Activated naive CD8-positive, alpha-beta T cell treated with anti-CD3 and anti-CD28 coated beads, Interleukin-2, amount 10 ng/mL, durations not matched to agents 7 days and 5 days (primary cell): ENCODE measurements at places on chromosomes 12 and 14. TPM values are rescaled to one million over a fixed set of nuclear protein-coding genes. Genes with fewer than 3 reads are reported as not detected.

- no peak for DNase-seq
Measured at GRCh38 chr14:24198814-24199524, 3.7 kb upstream of the TM9SF1 start.

GRCh38 chr14:102239231-102239630, 65.7 kb downstream of the MOK start:
- no peak for DNase-seq

- no peak for DNase-seq
Measured at GRCh38 chr12:100069795-100070194, 72.9 kb downstream of the BLTP3B start.

DNA sequence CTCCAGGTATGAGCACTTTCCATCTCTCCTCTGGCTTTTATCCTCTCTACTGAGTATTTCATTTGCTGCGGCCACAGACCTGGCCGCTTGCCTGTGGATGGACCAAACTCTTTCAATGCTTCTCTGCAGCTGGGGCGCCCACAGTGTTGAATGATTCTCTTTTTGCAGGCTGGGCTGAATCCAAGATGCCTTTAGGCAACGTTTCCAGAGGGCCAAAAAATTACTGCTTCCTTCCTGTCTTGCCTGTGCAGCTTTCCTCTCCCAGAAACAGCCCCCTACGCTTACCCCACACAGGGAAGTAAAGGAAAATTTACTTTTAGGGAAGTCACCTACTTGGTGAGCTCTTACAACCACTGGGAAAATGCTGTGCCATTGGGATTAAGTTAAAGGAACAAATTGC, 55.6 kb upstream of the JDP2 start:
- DNase-seq: no peak

The DEGS2 gene
- 0.14 TPM for total RNA-seq

The RNASE4 gene
- total RNA-seq: 1.0 TPM
